ENCODE measurements at places on chromosomes 3 and 15. TPM values are rescaled to one million over a fixed set of nuclear protein-coding genes. Genes with fewer than 3 reads are reported as not detected.

GRCh38 chr15:101108791-101109190, 143.1 kb downstream of the CHSY1 start:
- DNase-seq: no peak

DNA sequence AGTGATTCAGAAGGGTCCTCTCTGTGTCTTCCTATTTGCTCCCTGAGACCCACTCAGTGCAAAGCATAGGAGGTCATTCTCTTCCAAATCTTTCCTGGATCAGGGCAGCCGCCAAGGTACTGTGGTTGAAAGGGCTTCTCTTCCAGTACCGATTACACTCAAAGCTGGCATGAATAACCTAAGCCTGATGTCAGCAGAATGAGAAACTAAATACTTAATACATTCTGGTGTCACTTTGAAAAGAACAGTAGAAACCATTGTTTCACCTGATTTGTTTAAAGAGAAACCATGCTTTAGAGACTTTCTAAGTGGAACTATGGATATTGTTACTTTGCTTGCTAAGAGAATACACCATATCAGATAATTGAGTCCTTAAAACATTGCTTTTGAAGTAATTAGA, 50.2 kb downstream of the PDHB start:
- no peak for DNase-seq

GRCh38 chr3:15096046-15096445, 2.9 kb downstream of the RBSN start:
- no peak for DNase-seq

DNA sequence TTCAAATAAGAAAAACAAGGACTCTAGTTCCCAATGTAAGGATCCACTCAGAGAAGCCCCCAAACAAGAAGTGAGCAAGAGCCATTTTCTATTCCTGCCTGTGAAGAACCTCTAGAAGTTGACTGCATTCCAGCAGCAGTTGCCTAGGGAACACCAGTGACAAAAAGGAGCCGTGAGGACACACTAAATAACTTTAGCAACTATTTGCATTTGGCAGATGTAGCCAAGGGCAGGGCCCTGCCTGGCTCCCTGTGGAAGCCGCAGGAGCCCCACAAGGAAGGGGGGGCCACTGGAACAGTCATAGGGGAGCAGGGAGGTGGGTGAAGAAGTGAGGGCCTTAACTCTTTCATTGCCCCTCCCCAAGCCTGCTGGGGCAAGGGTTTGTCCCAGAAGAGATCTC, 470.2 kb upstream of the PROK2 start:
- no peak for DNase-seq

PRR20G gene
- not detected for total RNA-seq

LRRC2 gene
- total RNA-seq: not detected

SPINK8 gene
- not detected for total RNA-seq
